Fibroblast of skin of left biceps (primary cell): ENCODE measurements at places on chromosomes 1 and 21.

- peak; percentile 83 for DNase-seq
Observed at GRCh38 chr1:202034683-202035462, 24.5 kb downstream of the ELF3 start.

DNA sequence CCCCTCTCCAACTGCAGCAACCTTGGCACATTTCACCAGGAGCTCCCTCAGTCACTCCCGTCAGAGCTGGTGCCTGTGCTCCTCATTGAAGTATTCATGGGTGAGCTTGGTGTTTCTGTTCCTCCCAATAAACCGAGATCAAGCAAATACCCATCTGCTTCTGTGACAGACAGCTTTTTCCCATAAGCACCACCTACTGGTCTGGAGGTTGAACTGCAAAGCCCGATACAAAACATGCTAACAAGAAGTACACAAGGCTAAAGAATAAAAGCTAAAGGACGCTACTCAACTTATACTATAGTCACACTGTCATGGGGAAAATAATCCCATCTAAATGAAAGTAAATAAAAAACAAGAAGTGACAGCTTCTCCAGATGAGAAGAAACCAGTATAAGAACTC, 111.9 kb upstream of the C21orf91 start:
- DNase-seq = no peak

DNA sequence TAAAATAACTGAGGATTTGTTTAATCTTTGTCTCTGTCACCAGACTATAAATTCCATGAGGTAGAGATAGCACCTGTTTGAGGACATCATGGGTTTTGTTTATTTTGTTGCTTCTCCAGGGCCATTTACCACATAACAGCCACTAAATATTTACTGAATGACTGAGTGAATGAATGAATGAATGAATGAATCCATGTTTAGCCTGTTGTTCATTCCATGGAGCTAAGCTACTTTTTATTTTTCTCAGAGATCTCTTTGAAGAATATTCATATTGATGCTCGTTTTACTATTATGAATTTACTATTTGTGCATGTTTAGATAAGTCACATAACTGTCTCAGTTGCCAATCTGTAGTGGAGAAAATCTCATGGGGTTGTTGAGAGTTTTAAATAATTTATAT, 17.7 kb downstream of the LRRC8B start:
- no peak for DNase-seq

DNA sequence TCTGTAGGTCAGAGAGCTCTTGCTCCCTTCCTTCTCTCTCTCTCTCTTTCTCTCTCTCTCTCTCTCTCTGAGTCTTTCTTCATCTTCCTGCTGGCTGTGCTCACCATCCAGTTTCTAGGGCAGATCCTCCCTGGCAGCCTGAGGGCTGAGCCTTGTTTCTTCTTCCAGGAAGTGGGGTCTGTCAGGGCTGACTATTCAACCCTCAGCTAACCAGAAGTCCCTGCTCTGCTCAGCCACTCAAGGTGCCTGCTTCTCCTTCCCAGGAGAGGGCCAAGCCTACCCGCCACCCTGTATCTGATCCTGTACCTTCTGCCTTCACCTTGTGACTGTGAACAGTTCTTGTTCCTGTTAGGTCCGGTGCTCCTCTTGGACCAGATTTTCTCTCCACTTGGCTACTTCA, 107.6 kb upstream of the ETV3 start:
- DNase-seq = no peak

GRCh38 chr21:37419228-37419906, 52.8 kb downstream of the DYRK1A start:
- DNase-seq = no peak

DNA sequence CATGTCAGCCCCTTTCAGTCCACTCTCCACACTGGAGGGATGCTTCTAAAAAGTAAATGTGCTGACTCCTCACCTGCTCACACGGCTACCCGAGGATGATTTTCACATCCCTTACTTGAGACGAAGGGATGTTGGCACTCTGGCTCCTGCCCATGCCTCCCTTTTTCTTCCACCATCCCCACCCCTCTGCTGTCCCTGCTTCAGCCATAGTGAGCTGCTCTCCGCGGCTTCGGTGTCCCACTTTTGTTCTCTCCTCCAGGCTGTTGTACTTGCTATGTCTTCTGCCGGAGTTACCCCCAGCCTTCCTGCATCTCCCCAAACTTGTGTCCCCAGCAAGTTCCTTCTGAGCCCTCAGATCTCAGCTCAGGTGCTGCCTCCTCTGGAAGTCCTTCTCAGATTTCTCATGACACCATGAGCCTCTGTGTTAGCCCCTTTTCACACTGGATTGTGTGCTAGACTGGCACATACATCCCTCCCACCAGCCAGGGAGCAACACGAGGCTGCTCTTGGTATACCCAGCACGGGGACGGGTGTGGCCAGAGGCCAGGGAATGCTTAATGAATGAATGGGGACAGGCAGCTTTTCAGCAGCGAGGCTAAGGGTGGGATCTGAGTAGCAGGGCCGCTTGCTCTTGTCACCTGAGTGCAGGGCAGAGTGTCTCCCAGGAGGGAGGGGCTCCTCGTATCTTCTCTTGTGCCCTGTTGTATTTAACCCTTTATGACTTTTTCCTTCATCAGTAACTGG, 1.3 kb downstream of the ACOT11 start:
- DNase-seq = no peak
